ENCODE measurements at places on chromosomes 16 and 17. TPM values are rescaled to one million over a fixed set of nuclear protein-coding genes. Genes with fewer than 3 reads are reported as not detected.

Gene NT5C
- 29.9 TPM for polyA plus RNA-seq

DNA sequence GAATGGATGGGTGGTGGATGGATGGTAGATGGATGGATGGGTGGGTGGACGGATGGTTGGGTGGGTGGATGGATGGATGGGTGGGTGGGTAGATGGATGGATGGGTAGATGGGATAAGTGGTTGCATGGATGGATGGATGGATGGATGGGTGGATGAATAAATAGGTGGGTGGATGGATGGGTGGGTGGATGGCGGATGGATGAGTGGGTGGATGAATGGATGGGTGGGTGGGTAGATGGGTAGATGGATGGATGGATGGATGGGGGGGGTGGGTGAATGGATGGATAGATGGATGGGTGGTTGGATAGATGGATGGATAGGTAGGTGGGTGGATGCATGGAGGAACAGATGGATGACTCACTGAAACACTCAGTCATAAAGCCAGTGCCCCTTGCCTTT is 51.0 kb upstream of the FASN start:
- H3K27me3 ChIP-seq: no peaks in the 10 kb centered on the region
- no peak overlapping the region for H3K4me3 ChIP-seq
- no peaks in the 10 kb centered on the region for H3K36me3 ChIP-seq
- H3K27ac ChIP-seq: no peak overlapping the region
- H3K4me1 ChIP-seq: peaks cover 15% of the 10 kb centered on the region
- DNase-seq: no peak

GRCh38 chr17:51435641-51436091 is 175.3 kb downstream of the UTP18 start:
- H3K4me1 ChIP-seq: peaks cover 8% of the 10 kb centered on the region
- H3K27me3 ChIP-seq: no peaks in the 10 kb centered on the region
- no peak overlapping the region for H3K27ac ChIP-seq
- H3K36me3 ChIP-seq: no peaks in the 10 kb centered on the region

GRCh38 chr16:53282975-53283946 is 151.0 kb upstream of the RBL2 start:
- H3K4me1 ChIP-seq: no peaks in the 10 kb centered on the region
- no peak for DNase-seq
- H3K36me3 ChIP-seq: peaks cover 6% of the 10 kb centered on the region
- H3K27me3 ChIP-seq: no peaks in the 10 kb centered on the region
- H3K27ac ChIP-seq: no peak overlapping the region
- no peak overlapping the region for H3K4me3 ChIP-seq

DNA sequence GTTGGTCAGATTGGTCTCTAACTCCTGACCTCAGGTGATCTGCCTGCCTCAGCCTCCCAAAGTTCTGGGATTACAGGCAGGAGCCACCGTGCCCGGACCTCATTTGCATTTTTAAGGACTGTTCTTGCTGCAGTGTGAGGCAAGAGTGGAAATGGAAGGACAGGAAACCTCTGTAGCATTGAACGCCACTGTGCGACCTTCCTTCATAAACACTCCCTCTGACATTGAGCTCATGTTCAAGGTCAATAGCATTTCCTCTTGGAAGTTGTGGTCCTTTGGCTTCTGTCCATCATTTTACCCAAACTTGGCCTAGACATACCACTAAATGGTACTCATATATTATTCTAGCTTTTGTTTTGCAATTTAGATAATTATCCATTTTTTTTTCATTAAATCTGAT is 32.8 kb upstream of the ABCA8 start:
- no peak overlapping the region for H3K27ac ChIP-seq
- no peak overlapping the region for H3K4me3 ChIP-seq
- H3K36me3 ChIP-seq: no peaks in the 10 kb centered on the region
- DNase-seq: no peak

DNA sequence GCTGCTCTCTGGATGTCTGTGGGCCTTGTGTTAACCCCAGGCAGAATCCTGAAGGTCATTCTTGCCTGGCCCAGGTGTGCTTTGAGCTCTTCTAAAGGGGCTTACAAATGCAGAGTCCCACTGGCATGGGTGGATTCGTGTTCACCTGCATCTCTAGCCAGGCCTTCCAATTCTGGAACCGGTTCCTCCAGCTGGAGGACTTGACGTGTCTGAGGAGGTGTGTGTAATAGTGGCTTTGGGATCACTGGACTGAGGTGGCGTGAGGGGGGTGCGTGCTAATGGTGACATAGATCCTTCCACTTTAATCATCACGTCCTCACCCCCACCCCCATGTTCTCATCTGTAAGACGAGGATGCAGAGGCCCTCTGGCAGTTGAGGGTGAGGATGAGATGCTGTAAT is 4.8 kb downstream of the GSE1 start:
- H3K36me3 ChIP-seq: no peaks in the 10 kb centered on the region
- H3K4me3 ChIP-seq: no peak overlapping the region
- H3K4me1 ChIP-seq: peaks cover 32% of the 10 kb centered on the region
- H3K27me3 ChIP-seq: no peaks in the 10 kb centered on the region
- no peak overlapping the region for H3K27ac ChIP-seq

GRCh38 chr17:28572259-28573039 is 1.1 kb upstream of the PIGS start:
- peaks cover 8% of the 10 kb centered on the region for H3K36me3 ChIP-seq
- H3K4me1 ChIP-seq: peaks cover 21% of the 10 kb centered on the region
- DNase-seq: no peak
- H3K27me3 ChIP-seq: no peaks in the 10 kb centered on the region
- H3K27ac ChIP-seq: no peak overlapping the region

GRCh38 chr17:13787636-13788035 is 185.9 kb upstream of the HS3ST3A1 start:
- H3K27me3 ChIP-seq: no peaks in the 10 kb centered on the region
- no peak overlapping the region for H3K4me3 ChIP-seq
- H3K27ac ChIP-seq: no peak overlapping the region
- no peaks in the 10 kb centered on the region for H3K36me3 ChIP-seq
- DNase-seq: no peak

- H3K27me3 ChIP-seq: no peaks in the 10 kb centered on the region
- DNase-seq: no peak
- no peak overlapping the region for H3K27ac ChIP-seq
- H3K4me3 ChIP-seq: no peak overlapping the region
- no peaks in the 10 kb centered on the region for H3K4me1 ChIP-seq
These were observed 95.5 kb downstream of the ZFHX3 start for GRCh38 chr16:72952404-72952803.

DNA sequence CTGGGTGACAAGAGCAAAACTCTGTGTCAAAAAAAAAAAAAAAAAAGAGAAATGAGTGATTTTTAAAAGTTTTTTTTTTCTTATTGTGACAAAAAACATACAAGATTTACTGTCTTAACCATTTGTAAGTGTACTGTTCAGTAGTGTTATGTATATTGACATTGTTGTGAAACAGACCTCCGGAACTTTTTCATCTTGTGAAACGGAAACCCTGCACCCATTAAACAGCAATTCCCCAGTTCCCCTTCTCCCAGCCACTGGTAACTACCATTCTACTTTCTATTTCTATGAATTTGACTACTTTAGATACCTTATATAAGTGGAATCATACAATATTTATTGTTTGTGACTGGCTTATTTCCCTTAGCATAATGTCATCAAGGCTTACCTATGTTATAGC is 18.7 kb downstream of the DUS2 start:
- DNase-seq: no peak
- H3K4me1 ChIP-seq: no peaks in the 10 kb centered on the region
- peaks cover 7% of the 10 kb centered on the region for H3K36me3 ChIP-seq
- no peak overlapping the region for H3K27ac ChIP-seq
- H3K27me3 ChIP-seq: no peaks in the 10 kb centered on the region
- no peak overlapping the region for H3K4me3 ChIP-seq

Measured in keratinocyte (primary cell).